ENCODE measurements at places on chromosomes 6 and 20.

GRCh38 chr20:44566018-44566417 lies 16.4 kb upstream of the PKIG start:
- peak; percentile 21 for DNase-seq

DNA sequence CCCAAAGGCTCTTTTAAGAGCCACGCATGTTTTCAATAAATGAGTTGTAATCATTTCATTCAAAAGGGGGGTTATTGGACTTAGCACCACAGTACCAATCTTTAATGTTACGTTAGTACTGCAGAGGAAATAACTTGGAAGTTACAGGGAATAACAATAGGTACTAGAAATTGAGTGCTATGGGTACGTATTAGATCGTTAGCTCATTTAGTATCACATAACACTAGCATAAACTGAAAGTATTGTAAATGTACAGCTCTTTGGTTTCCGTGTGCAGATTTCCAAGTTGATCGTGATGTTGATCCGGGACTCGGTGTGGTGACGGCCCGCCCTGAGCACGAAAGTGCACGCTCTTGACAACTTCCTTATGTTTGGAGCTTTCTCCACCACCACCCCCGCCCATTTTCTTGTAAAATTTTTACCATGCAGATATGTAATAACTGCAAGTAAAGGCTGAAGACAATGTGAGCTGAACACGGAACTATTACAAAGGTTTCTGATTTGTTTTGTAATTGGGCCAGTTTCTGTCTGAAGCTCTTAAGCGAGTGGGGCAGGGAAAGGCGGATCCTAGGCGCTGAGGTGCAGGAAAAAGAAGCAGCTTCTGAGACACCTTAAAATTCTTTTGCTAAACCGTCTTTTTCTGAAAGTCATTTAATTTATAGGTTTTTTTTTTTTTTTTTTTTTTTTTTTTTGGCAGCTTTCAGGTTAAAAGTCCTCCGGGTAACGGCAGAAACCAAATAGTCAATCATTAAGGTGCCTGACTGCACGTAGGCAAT lies 71.5 kb downstream of the HFE start:
- DNase-seq = peak; percentile 64

GRCh38 chr6:101399616-101400162 lies 6.2 kb downstream of the GRIK2 start:
- no peak for DNase-seq

DNA sequence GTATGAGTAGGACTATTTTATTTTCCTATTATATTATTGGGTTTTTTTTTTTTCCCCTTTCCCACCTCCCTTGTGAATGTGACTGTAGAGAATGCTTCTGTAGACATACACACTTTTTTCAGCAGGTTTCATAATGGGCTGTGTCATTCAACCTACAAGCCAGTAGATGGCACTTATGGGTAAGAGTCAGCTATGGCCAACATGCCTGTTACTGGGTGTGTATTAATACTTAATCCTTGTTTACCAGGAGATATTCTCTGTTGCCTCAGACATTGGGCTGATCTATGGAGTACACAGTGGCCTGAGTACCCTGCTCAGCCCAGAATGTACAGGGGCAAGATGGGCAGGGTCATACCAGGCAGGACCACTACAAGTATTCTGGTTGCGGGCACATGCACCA lies 382.5 kb downstream of the EPHA7 start:
- peak; percentile 18 for DNase-seq

DNA sequence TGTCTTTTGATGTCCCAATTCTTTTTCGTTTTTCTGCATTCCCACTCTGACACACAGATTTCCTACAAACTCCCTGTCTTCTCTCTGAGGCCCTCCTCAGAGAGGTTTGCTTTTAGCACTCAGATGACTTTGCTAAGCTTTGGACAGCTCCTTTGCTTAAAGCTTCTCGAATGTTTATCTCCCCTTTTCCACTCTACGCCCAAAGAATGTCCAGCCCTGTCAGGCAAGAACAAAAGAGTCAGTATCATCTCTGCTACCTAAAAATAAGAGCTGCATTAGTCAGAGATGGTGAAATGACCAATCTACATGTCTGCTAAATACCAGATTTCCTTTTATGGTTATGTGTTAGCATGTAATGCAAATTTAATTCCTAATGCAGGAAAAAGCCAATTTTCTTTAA lies 56.8 kb downstream of the PREP start:
- DNase-seq = peak; percentile 36

DNA sequence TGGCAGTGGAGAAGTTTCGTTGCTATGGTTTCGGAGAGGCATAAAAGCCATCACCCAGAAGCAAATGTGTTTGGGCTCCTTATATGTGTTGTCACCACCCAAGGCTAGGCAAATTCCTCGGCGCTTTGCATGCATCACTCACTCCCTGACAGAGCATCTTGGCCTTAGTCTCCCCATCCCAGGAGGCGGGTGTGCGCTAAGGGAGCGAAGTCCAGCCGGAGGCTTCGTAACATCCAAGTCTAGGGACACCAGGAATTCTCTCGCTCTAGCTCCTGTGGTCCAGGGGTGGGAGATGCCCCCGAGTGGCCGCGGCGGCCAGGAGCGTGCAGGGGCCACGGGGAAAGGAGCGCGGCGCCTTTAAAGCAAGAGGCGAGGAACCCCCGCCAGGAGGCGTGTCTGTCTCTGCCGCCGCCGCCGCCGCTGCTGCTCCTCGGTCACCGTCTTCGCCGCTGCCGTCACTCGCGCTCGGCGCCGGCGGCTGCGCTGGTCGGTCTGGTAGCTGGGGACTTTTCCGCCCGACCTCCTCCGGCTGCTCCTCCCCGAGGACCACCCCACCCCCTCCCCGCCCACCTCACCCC lies at the start of gene GRIK2:
GRIK2 (plus strand) TSS at position 458 of the 578 bp plus-strand sequence.
- peak; percentile 45 for DNase-seq

DNA sequence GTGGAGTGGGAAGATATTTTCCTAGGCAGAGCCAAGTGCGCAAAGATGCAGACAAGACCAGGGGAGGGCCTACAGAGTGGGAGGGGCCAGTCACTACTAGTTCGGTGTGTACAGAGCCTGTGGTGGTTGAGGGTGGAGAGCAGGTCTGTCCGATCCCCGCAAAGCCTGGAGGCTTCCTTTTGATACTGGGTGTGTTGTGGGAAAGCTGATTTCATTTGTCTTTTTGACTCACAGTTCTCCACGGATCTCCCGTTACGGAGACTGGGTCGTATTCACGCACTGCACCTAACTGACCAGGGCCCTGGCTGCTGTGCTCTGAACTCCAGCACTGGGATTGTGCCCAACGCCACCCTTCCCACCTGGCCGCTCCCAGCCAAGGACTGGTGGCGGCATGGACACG lies 1.4 kb upstream of the TIAM2 start:
- DNase-seq = no peak

DNA sequence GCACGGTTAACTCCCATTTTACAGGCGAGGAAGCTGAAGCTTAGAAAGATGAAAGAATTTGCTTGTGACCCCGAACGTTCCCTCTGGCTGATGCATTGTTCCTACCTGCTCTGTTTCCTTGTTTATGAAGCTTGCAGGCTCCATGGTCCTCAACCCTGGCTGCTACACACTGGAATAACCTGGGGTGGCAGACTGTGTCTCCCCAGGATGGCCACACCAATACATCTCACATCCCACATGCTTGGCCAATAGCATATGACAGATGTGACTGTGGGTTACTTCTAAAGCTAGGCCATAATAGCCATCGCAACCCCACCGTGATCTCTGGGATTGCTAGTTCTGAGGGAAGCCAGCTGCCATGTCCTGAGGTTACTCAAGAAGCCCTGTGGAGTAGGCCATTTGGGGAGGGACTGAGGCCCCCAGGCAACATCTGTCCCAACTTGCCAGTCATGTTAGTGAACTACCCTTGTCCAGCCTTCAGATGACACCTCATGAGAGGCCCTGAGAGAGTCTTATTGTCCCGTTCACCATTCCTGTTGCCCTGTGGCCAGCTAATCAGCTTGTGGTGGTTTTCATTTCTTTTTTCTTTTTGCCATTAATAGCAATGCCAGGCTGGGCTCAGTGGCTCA lies 6.7 kb upstream of the FAM110A start:
- no peak for DNase-seq

- no peak for DNase-seq
These were observed 7.4 kb downstream of the FKBP5 start for GRCh38 chr6:35681298-35681697.

DNA sequence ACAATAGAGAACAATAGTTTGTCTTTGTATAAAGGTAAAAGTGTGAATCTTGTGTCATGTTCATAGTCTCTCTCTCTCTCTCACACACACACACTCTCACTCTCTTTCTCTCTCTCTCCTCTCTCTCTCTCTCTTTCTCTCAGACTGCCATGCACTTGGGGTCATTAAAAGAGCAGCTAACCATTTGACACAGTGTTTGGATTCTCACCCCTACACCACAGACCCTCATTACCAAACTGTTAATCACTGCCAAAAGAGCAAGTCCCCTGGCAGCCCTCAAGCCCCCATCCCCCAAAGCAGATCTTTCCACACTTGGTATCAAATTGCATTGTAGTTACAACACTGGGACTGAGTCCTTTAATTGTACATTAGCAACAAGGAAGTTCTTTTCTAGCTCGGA lies 305.8 kb upstream of the RSPO3 start:
- no peak for DNase-seq

DNA sequence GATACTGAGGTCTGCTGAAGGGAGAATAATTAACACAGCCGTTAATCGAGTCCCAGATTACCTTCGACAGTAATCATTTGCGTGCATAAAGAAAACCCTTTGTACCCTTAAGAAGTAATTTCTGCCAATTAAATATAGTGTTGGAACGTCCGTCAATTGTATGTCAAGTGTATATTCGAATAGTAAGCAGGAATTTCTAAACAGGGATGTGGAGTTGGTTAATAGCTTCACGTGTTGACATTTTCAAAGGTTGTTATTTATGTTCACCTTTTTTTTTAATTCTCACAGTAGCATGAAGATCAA lies 798 bp upstream of the SNAP91 start:
- DNase-seq = no peak

- DNase-seq = no peak
These were observed 410 bp downstream of the SYNE1 start for GRCh38 chr6:152636609-152637295.

GRCh38 chr6:29946223-29947076 lies 4.1 kb downstream of the HLA-A start:
- no peak for DNase-seq

DNA sequence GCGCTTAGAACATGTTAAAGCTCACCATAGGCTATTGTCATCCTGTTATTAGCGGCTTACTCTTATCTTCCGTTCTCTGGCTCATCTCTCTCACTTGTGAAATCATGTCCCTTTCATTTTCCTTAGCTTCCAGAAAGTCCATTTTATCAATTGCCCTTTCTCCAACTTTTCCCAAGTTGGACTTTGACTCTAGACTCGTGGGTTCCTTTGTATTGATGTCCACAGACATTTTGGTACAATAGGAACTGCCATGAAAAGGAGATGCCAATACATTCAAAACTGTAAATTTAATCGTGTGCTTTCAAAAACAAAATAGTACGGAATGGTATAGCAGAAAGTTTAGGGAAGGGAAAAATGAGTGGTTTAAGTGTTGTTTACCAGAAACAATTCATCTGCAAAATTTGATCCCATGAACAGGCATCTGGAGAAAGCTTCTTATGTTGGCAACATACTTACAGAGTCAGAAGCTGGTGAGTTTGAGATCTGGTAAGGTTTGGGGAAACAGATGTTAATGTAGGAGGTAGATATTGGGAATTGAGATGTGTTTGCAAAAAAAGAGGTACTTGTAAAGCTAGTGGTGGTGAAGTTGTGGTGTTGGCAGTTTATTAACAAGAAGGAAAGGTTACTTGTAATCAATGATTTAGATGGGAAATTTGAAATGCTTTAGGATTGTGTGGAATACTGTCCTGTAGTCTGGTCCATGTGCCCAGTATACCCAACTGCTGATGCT lies 10.2 kb upstream of the HIVEP1 start:
- no peak for DNase-seq

- DNase-seq = no peak
These were observed 560.1 kb downstream of the UTRN start for GRCh38 chr6:144845186-144845585.

DNA sequence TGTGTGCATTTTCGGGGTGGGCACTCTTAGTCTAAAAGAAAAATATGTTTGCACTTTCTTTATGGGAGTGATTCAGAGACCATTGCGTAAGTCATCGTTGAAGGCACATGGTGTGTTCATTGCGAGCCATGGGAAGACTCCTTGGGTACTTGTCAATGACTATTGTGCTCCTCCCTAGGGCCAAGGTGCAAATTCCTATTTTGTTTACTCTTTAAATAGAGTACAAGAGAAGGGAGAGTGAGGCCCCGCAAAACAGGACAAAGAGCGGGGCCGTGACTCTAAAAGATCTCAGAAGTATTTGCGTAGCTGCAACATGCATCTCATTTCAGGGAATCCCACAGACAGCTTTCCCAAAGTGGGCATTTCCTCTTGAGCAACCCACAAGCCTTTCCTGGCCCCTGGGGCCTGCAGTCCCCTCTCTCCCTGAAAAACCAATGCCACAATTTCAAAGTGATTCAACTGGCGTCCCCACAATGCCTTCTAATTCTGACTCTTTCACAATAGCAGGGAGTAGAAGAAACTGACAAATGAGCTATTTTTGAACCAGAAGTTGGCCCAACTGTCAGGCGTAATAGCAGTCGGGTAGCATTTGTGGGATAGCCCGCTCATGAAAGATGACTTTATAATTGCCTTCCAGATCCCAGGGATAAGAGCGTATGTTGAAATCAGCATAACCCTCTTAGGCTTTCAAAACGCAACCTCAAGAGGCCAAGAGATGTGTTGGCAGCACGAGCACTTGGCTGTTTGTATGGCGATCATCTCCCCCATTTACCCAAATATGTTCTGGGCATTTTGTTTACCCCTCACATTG lies 277.9 kb upstream of the BMP2 start:
- peak; percentile 97 for DNase-seq

GRCh38 chr6:33886673-33887144 lies 82.9 kb upstream of the MLN start:
- DNase-seq = peak; percentile 48

GRCh38 chr6:15888798-15889772 lies 226.3 kb upstream of the DTNBP1 start:
- DNase-seq = no peak

- DNase-seq = no peak
These were observed 140.7 kb upstream of the BMP2 start for GRCh38 chr20:6626805-6627204.

- DNase-seq = peak; percentile 75
These were observed 133.4 kb downstream of the HAO1 start for GRCh38 chr20:7806831-7807230.

DNA sequence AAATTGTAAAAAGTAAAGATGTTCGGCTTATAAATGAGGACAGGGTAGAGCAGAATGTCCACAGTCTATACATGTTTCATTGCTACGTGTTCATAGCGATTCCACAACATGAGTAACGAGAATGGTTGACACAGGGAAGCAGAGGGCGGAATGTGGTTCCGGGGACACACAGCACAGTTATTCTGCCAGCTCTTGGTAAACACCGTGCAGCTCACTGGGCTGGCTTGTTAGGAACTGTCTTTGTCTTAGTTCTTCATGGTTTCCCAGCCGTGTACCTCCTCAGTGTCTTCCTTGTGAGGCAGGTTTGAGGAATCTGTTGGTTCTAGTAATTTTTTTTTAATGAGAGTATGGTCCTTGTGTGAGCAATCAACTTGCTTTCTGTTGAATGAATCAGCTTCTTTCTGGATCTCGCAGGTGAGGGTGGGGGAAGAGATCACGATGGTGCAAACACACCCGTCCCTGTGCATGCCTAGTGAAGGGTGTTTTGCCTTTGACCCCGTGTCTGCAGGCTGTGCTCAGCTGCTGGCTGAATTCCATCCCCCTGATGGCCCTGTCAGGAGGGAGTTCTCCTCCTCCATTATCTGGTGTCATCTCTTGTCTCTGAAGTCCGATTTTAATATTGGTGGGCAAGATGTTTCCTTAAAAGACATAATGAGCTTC lies 168.2 kb downstream of the SMOC2 start:
- DNase-seq = no peak
